ENCODE measurements at places on chromosomes 7 and 10.

DNA sequence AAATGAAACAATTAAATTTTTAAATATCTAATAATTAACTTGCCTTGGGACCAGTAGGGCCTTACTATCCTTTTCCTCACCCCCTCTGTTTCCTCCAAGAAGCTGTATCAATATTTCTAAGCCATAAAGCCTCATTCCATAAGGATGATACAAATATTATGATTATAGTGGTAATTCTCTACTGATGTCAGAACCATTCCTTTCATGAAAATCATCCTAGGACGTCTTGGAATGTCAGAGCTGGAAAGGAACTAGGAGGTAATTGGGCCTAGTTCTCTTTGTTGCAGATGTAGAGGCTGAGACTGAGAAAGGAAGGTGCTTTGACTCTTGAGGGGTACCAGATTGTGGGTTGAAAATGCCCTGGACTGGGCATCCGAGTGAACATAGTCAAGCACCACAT, 766.7 kb upstream of the GHITM start:
- no peak for DNase-seq

- DNase-seq = no peak
These were observed 76.7 kb downstream of the ZEB1 start for GRCh38 chr10:31395695-31396094.

DNA sequence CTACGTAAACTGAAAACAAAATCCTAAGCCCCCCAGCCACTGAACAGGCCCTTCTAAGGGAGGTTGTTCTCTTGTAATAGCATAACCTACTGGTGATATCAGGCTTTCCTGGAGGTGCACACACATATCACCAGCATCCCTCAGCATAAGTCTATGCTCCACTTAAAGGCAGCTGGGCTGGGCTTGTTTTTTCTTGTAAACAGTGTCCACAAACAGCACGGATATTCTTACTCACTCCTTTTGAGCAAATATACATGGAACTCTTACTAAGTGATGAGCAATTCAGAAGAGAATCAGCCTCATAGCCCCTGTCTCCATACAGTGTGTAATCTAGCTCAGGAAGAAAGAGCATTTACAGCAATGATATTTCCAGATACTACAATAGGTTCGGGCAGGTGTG, 2.4 kb downstream of the LRIT1 start:
- no peak for DNase-seq

- peak; percentile 80 for DNase-seq
These were observed 579.8 kb downstream of the PARD3 start for GRCh38 chr10:34235164-34235832.

DNA sequence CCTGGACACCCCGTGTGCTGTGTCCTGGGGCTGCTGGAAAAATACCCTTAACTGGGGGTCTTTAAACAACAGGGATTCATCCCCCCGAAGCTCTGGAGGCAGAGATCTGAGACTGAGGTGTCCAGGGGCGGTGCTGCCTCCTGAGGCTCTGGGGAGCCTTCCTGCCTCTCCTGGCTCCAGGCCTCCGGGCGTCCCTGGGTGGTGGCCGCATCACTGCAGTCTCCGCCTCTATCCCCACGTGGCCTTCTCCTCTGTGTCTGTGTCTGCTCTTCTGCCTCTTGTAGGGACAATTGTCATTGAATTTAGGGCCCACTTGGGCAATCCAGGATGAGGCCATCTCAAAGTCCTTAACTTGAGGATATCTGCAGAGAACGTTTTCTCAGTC, 216.6 kb downstream of the WDR37 start:
- DNase-seq = no peak

- no peak for DNase-seq
These were observed 269.4 kb upstream of the GHITM start for GRCh38 chr10:83869898-83870297.

DNA sequence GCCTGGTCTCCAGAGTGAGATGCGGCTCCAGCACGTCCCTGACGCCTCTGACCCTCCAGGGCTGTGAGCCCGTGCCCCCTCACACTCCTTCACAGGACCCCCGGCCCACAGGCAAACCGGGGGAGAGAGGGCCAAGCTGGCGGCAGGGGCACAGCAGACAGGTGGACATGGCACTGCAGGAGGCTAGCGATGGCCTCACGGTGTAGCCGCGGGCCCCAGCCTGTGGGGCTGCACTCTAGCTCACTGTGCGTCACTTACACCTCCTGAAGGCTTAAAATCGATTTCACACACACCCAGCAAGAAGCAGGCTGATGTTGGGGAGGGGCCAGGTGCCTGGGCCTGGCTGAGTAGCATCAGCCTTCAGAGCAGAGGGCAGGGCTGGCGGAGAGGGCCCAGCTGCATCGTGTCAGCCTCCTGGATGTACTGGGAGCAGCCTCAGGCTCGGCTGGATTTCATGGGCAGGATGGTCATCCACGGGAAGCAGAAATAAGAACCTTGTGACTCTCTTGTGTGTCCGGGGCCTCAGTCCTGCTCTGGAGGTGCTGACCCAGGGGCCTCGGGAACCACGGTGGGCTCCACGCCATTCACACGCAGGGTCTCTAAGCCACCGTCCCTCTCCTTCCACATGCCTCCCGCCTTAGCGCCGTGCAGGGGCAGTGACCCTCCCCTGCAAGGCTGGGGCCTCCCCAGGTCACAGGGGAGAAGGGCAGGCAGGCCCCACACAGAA, 19.4 kb upstream of the KNDC1 start:
- DNase-seq = no peak

- no peak for DNase-seq
These were observed 656.1 kb upstream of the FOXK1 start for GRCh38 chr7:4025694-4026615.

GRCh38 chr10:118729200-118729599, 25.6 kb downstream of the CACUL1 start:
- no peak for DNase-seq

DNA sequence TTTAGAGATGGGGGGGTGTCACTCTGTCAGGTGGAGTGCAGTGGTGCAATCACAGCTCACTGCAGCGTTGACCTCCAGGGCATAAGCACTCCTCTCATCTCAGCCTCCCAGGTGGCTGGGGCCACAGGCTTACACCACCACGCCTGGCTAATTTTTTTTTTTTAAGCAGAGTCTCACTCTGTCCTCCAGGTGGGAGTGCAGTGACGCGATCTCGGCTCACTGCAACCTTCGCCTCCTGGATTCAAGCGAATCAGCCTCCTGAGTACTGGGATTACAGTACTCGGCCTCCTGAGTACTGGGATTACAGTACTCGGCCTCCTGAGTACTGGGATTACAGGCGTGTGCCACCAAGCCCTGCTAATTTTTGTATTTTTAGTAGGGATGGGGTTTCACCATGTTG, 23.6 kb upstream of the PPIA start:
- no peak for DNase-seq

DNA sequence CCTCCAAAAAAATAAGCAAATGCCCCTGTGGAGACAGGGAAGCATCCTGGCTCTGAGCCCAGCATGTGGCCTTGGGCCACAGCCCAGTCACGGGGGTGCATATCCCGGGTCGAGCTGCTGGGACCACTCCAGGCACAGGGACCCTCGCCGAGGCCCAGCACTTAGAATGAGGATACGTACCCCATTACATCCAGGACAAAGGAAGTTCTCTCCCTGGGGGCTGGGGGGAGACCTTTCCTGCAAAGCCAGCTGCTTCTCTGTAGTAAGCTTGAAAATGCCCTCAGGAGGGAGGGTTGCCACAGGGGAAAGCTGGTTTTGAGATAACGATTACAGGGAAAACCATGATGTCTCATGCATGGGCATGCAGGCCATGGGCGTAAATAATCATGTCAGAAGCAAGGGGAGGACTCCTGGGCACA, 75.5 kb downstream of the HIPK2 start:
- DNase-seq = peak; percentile 58

GRCh38 chr7:104805449-104806317, 208.3 kb upstream of the KMT2E start:
- DNase-seq = no peak

- no peak for DNase-seq
These were observed 9.5 kb upstream of the C10orf95 start for GRCh38 chr10:102460836-102461186.

DNA sequence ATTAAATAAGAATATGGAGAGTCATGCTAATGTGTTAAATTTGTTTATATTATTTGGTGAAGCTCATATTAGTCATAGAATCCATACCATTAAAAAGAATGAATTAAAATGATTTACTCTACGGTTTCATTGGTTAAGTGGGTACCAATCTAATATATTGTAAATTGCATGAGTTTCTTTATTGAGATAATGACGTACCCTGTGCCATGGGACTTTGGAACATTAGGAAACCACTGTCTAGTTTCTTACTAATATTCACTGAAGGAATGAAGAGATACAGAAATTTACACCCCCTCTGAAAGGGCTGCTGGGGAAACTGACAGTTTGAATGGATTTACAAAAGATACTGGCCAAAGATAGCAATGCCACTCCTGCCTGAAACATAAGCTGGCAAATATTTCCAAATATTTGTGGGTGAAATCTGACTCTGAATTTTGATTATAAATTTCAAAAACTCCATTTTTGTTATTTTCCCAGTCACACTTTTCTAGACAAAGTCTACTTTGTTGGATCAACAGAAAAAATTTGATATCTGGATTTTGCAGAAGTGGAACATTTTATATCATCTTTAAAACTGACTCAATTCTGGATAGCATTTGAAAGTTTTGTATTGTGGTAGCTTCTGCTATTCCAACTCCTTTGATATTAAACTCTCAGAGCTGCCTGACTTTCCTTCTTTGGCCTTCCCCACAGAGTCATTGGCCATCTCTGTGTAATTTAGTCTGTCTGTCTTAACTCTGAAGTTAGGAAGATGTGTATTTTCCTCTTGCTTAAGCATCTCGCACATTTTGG, 22.3 kb downstream of the MDFIC start:
- no peak for DNase-seq

DNA sequence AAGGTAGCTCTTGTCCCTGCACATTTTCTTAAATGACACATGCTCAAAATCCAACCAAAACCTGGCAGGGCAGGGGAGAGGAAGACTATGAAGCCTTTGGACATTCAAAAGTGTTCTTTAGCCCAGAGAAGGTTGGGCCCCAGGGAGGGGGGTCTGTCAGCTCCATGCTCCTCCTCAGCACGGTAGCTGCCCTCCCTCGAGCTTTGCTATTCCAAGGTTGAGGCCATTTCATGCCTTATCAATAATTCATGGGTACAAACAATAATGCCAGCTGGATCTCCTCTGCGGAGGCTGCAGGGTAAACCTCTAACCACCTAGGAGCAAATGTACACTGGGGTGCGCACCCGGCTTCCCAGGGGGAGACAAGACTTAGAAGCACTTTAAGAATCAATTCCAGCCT, 61.5 kb downstream of the SLIT1 start:
- no peak for DNase-seq

GRCh38 chr7:104903044-104903443, 111.0 kb upstream of the KMT2E start:
- DNase-seq = peak; percentile 20

DNA sequence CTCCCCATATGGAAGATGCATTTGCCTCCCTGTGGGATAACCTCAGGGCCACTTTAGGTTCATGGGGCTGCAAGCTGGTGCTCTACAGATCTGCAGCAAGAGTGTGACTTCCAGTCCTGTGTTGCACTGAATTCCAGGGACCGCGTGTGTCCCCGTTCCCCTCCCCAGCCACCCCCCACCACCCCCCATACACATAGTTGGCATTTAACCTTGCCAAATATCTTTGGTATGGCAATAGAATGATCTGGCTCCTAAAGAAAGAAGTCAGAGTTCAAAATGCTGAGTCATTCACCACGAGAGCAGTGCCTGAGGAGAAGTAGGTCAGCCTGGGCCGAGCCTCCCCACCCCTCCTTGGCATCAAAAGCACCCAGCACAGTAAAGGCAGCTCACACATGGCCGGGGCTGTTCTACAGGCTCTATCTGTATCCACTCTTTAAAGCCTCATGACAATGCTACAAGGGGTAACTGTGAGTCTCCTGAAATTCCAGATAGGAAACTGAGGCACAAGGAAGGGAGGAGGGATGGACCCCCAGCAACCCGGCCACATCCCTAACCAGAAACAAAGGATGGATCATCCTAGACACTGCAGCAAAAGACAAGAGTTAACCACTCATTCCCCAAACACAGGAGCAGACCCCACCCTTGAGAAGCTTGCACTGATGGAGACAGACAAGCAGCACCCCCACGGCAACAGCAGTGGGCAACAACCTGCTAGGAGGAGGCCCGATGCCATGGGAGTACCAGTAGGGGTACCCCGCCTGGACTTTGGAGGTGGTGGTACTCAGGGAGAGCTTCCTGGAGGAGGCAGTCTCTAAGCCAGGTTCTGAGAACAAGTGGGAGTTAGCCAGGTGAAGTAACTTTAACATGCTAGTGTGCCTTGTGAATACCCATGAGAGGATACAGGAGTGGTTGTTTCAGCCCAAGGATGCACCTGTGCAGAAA, 70.3 kb upstream of the NANOS1 start:
- DNase-seq = peak; percentile 79

DNA sequence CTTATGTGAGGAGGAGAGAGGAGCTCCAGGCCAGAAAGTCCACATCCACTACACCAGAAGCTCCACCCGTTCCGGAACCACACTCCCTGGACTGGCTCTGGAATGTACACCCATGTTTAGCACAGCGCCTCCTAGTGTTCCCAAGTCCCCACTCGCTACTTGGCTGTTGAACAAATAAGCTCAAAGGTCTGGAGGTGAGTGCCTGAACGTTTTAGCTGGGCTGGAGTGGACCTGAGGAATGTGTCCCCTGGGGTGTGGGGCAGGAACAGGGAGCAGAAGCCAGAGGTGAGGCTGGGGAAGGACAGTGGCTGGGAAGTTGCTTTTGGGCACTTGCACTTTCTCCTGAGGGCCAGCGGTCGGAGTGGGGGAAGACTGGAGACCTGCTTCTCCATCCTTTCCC, 164.1 kb upstream of the CDCA7L start:
- peak; percentile 31 for DNase-seq
